ENCODE measurements at places on chromosomes 3 and 15.

DNA sequence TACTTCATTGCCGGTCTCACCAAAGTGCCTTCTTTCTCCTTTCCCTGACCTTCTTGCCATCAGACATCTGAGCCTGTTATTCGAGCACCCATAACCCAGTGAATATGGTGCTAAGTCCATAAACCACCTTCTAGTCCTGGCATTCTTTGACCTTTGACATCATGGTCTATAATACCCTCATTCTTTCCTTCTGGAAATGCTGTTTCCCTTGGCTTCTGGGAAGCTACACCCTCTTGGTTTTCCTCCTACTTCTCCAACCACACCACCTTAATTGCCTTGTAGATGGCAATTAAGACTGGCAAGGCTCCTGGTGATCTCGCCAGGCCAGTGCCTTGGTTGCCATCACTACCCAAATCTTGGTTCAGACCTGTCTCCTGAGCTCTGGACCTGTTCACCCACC lies 56.1 kb upstream of the TRAK1 start:
- DNase-seq, result no peak

DNA sequence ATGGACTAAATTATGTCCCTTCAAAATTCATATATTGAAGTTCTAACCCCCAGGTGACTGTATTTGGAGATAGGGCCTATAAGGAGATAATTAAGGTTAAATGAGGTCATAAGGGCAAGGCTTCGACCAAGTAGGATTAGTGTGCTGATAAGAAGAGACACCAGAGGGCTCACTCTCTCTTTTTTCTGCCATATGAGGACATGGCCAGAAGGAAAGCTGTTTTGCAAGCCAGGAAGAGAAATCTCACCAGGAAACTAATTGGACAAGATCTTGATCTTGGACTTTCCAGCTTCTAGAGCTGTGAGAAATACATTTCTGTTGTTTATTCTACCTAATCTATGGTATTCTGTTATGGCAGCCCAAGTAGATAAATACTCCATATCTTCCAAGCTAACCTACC lies 503.6 kb upstream of the NAALADL2 start:
- no peak for DNase-seq

GRCh38 chr3:112782491-112782890 lies 64.2 kb downstream of the CD200R1L start:
- no peak for DNase-seq

DNA sequence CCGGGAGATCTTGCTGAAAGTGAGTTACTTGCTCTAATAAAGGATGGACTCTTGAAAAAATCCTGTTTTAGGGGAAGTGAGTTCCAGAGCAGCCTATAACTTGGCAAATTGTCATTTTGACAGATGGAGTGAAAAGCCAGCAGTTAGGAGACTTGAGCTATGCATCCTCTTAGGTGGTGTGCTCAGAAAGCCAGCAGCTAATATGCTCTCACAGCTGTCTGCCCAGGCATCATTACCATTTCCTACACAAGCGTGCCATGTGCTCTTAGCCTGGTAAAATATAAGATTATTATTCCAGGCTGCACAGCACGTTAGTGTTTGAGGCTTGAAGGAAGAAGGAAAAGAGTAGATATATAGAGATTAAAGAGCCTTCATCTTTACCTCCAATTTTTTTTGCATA lies 151.0 kb downstream of the CHL1 start:
- no peak for DNase-seq

- DNase-seq, result no peak
Observed at GRCh38 chr3:194035406-194036138, 100.4 kb upstream of the HES1 start.

DNA sequence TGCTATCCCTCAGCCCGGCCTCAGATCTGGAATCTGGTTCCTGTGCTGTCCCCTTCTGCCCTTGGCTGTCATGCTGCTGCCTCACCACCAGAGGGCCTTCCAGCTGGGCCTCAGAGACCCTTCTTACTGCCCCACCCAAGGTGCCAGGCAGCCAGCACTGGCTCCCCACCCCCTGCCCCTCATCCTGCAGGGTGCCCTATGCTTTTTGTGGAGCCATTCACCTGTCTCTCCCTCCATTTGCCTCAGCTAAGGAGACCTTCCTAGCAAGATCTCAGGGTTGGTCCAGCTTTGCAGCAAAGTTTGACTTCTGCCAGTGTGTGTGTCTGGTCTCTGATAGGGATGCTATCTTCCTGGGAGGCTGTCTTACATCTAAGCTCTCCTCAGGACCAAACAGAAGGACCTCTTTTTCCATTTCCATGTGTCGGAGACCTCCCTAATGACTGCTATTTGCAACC lies 1.9 kb upstream of the VWA5B2 start:
- no peak for DNase-seq

GRCh38 chr3:40745381-40746106 lies 220.8 kb downstream of the ZNF621 start:
- no peak for DNase-seq

- no peak for DNase-seq
Observed at GRCh38 chr15:100852630-100853029, 27.0 kb upstream of the ALDH1A3 start.

DNA sequence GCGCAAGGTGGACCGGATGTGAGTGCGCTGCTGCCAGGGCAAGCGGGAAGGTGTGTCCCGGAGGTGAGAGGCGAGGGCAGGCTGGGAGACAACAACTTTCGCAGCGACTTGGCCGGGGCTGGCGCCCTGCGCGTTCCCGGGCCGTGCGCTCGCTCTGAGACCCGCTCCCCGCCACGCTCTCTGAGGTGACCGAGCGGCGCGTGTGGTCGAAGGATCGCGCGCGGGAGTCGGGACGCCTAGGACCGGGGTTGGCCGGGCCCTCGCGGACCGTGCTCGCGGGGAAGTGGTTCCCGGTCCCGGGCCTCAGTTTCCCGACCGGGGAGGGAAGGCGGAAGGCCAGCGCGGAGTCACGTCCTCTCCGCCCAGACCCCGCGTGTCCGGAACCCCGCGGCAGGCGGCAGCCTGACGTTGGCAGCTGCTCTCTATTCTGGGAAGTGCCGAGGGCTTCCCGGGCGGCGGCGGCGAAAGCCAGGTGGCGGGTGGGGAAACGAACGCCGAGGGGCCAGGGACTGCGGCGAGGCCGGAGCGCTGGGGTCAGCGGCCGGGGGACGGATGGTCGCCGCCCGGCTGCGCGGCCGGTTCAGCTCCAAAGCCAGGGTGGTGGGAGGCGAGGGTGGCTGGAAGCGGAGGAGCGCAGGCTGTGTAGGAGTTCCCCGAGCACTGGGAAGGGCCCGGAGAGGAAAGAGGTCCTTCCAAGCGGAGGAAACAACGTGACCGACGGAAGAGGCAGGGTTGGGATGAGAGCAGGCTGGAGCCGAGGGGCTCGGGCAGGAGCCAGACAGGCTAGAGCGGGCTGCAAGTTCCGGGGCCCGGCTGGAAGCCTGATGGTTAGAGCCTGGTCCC lies 1.0 kb upstream of the IGF2BP2 start:
- no peak for DNase-seq

- no peak for DNase-seq
Observed at GRCh38 chr3:153970741-153971347, 150.3 kb upstream of the ARHGEF26 start.

GRCh38 chr15:41331833-41332193 lies 578 bp downstream of the OIP5 start:
- DNase-seq, result no peak

DNA sequence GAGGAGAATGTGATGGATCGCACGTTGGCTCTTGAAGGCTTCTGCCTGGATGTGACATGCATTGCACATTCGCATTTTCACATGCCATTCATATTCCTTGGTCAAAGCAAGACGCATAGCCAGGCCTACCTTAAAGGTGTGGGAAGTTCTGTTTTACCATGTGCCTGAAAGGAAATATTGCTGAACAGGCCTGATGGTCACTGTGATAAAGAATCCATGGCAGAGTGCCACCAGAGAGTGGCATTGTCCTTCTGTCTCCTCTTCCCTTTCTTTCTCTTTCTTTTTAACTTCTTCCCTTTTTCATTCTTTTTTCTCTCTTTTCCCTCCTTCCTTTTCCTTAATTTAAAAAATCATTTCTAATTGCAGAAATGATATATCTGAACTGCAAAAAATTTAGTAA lies 15.9 kb upstream of the MITF start:
- DNase-seq, result no peak

- no peak for DNase-seq
Observed at GRCh38 chr3:59567661-59568060, 517.8 kb upstream of the CFAP20DC start.

GRCh38 chr3:123871946-123872345 lies 12.2 kb downstream of the MYLK start:
- no peak for DNase-seq

- no peak for DNase-seq
Observed at GRCh38 chr15:42688301-42688700, 48.6 kb downstream of the CDAN1 start.

GRCh38 chr3:55180161-55180560 lies 252.3 kb upstream of the LRTM1 start:
- DNase-seq, result no peak

- no peak for DNase-seq
Observed at GRCh38 chr3:138408751-138409570, 25.5 kb upstream of the ESYT3 start.

- DNase-seq, result no peak
Observed at GRCh38 chr3:173019378-173019777, 121.7 kb downstream of the SPATA16 start.

- DNase-seq, result no peak
Observed at GRCh38 chr15:70589221-70589620, 174.1 kb downstream of the UACA start.

DNA sequence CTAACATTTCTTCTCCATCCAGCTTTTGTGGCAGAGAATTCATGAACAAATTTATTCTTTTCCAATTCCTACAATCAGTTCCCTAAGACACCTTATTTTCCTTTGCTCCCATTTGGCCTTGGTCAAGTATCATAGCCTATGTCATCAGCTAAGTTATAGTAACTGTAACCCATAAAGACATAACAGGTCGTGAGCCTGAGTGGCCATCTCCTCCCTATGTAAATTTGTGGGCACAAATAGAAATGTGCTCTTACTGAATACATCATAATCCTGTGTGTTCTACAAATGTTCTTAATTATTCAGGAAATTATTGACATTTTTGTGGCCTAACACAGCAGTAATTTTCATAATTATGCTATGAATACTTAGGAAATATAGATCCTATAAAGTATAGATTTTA lies 108.9 kb upstream of the ZNF717 start:
- no peak for DNase-seq

GRCh38 chr3:37833302-37834186 lies 28.1 kb upstream of the CTDSPL start:
- DNase-seq, result no peak

- peak; percentile 11 for DNase-seq
Observed at GRCh38 chr15:20353966-20354883, 187.4 kb downstream of the GOLGA6L6 start.

- DNase-seq, result no peak
Observed at GRCh38 chr3:175659670-175660350, 800.7 kb downstream of the NAALADL2 start.
